ENCODE measurements at places on chromosomes 12 and 14.

- no peak for DNase-seq
Observed at GRCh38 chr14:93980456-93981201, 4.3 kb upstream of the ASB2 start.

DNA sequence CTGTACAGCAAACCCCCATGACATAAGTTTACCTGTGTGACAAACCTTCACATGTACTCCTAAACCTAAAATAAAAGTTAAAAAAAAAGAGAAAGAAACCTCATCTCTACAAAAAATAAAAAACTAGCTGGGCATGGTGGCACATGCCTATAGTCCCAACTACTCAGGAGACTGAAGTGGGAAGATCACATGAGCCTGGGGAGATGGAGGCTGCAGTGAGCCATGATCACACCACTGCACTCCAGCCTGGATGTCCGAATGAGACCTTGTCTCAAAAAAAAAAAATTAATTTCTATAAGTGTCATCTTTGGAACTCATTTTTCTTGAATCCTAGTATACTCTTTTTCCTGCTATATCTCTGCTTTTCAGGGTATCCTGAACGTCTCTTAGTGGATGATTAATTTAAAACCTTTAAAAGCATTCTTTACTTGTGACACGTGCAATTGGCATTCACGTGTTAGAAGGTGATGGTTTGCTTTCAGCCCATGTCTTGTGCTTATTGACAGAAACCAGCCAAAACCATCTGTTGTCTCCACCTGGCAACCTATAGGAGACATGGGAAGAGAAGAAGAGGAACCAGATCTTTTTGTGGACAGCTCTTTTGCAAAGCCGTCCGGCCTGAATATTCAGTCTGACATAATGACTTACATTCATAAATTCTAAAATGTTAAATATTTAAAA lies 30.6 kb upstream of the PPFIBP1 start:
- DNase-seq = no peak

- DNase-seq = no peak
Observed at GRCh38 chr14:60863249-60863648, 117.6 kb downstream of the TRMT5 start.

DNA sequence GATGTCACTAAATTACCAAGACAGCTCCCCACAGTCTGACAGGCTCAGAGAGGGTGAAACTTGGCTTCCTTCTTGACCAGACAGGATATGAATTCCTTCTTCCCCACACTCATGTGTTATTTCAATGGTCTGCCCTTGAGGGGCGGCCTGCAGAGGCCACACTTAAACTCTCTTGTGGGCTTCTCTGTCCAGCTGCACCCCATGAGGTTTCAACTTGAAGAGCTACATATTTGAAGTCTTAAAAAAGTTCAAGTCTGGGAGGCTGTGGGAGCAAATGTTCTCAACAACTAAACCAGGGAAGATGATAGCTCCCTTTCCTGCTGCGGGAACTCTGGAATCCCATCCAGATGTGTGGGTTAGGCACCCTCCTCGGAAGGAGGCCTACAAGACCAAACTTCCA lies 98.3 kb downstream of the TTC7B start:
- no peak for DNase-seq

DNA sequence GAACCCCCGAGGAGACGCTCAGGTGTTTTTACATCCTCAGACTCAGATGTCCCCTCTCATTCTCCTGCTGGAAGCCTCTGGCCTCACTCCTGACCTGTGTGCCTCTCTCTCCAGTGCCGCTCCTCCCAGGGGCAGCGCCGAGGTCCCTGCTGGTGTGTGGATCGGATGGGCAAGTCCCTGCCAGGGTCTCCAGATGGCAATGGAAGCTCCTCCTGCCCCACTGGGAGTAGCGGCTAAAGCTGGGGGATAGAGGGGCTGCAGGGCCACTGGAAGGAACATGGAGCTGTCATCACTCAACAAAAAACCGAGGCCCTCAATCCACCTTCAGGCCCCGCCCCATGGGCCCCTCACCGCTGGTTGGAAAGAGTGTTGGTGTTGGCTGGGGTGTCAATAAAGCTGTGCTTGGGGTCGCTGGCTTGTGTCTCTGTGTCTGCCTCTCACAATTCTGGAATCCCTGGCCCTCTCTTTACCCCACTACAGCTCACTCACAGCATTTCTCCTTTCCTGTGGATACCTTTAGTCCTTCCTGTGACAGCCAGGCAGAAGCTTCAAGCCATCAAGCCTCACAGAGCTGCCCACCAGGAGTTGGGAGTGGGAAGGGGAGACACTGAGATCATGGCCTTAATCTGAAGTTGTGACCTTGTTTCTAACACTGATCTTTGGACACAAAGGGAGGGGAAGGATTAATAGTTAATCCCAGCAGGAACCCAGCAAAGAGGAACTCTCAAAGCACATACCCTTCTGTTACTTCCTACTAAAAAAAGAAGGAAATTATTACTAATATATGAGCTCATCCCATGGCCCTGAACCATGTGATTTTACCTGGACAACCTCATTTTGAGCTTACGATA lies 1.1 kb upstream of the SOAT2 start:
- no peak for DNase-seq

DNA sequence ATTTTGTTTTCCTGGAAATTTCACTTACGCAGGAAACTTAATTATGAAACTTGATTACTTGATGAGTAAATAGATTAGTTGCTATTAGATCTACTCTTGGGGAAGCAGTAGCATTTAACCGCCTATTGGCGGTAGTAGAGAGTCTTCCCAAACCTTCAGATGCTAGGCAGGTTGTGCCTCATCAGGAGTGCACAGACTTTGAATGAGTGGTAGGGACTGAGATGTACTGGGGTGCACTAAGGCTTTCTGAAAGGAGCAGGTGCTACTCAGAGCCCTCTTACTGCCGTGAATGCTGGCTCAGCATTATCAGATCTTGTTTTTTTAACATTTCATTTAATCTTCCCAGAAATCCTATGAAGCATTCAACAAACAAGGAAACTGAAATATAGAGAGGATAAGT lies 7.7 kb downstream of the GATC start:
- DNase-seq = no peak

DNA sequence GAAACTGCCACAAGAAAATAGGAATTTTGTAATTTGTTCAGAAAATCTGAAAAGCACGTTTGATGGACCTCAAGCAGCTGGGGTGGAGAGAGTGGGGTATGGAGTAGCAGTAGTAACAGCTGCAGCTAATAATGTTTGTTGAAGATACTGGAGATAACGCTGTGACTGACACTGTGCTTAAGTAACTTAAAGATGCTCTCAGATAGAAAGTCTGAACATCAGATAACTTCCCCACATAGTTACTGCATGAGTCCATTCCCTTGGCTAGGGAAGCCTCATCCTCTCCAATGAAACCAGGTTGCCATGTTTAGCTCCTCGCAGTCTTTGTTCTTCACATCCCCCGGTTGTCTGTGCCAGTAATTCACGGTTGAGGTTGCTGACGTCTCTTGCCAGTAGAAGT lies 24.9 kb downstream of the RMST start:
- no peak for DNase-seq

DNA sequence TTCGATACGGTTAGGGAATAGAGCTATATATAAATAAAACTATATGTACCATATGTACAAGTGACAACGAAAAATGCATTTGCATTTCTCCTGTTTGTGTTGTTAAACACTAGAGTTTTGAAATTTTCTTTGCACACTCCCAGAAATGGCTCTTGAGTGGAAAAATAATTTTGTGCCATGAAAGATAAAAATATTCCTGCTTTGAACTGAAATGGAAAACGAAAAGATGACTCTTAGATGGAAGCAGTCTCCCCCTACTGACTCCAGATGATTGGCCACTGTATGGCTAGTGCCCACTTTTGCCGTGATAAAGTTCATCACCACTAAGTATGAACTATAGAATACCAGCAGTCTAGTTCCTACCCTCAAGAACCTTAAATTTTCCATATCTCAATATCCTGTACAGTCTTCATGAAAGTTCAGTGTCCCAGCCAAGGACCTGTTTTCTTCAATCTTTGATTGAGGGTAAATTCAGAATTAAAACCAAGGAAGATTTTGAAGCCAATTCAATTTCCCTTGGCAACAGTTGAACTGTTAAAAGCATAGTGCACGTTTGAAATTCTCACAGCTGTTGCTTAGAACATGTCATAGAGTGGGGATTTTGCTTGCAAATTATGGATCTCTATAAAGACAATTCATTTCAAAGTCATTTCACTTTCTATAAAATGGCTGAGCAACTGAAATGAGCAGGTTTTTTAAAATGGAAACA lies 1.6 kb upstream of the PPP2R5E start:
- DNase-seq = no peak

DNA sequence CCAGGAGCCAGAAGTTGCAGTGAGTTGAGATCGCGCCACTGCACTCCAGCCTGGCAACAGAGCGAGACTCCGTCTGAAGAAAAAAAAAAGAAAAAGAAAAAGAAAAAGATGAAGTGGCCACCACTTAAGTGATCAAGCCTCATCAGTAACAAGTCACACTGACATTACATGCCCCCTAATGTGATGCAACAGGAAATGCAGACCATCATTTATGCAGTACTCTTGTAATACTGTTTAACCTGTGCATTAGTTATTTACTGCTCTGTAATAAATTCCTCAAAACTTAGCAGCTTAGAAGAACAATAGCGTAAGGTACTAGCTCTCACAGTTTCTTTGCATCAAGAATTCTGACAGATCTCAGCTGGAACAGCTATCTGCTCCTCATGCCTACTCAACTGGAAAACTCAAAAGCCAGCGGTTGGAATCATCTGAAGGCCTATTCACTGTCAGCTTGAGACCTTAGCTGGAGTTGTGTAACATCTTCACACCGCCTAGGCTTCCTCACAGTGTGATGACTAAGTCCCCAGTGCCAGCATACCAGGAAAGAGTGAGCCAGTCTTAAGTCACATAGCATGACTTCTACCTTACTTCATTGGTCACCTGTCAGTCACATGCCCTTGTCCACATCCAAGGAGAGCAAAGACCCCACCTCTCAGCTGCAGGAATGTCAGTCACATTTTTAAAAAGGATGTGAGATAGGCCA lies 31.5 kb downstream of the EPS8 start:
- DNase-seq = no peak

- no peak for DNase-seq
Observed at GRCh38 chr14:67186172-67186768, 3.0 kb upstream of the GARIN2 start.

DNA sequence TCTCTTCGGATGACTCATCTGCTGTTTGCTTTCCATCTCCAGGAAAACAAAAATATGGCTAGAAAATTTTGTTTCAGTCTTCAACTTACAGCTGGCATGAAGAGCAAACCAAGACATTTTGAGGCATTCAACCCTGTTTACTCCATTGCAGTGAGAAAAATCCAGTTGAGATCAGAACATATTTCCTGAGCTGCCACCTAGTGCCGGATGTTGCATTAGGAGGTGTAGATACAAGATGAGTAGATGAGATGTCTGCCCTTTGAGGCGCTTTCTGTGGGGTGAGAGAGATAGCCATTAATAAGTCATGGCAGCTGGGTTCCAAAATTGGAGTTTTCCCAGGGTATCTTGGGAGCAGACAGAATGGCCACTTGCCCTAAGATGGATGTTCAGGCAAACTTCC lies 171.1 kb downstream of the PRKCH start:
- DNase-seq = no peak

GRCh38 chr12:72267974-72268373 lies 4.2 kb upstream of the TRHDE start:
- no peak for DNase-seq

- no peak for DNase-seq
Observed at GRCh38 chr14:72333357-72333756, 401.1 kb downstream of the RGS6 start.

- DNase-seq = no peak
Observed at GRCh38 chr12:122852336-122853275, 17.3 kb downstream of the HIP1R start.

- DNase-seq = no peak
Observed at GRCh38 chr12:19277711-19278110, 148.2 kb downstream of the PLEKHA5 start.

DNA sequence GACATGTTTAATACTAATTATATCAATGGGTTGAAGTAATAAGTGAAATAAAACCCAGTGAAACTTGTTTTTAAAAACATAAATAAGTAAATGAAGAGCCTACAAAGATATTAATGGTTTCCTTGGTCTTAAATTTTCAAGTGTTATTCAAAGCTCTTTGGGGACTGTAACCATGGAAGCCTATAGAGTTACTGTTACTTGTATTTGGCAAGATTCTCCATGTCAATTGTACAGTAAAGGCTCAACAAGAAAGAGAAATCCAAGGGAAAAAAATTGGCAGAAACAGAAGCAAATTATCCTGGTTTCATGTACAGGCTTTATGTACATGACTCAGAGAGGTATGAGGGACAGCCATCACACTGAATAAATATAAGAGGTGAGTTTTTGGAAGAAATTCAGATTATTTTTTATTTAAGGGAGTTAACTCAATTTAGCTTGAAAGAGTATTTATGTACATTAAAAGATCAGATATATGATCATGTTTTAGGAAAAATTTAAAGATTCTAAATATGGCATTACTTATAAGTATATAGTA lies 151.1 kb upstream of the HMGA2 start:
- no peak for DNase-seq

- DNase-seq = no peak
Observed at GRCh38 chr14:59081720-59082119, 106.7 kb upstream of the DAAM1 start.

- no peak for DNase-seq
Observed at GRCh38 chr14:89240414-89240813, 176.6 kb downstream of the FOXN3 start.

GRCh38 chr14:84976805-84977204 lies 553.1 kb upstream of the FLRT2 start:
- no peak for DNase-seq

GRCh38 chr12:82461836-82462235 lies 103.5 kb downstream of the METTL25 start:
- DNase-seq = no peak

DNA sequence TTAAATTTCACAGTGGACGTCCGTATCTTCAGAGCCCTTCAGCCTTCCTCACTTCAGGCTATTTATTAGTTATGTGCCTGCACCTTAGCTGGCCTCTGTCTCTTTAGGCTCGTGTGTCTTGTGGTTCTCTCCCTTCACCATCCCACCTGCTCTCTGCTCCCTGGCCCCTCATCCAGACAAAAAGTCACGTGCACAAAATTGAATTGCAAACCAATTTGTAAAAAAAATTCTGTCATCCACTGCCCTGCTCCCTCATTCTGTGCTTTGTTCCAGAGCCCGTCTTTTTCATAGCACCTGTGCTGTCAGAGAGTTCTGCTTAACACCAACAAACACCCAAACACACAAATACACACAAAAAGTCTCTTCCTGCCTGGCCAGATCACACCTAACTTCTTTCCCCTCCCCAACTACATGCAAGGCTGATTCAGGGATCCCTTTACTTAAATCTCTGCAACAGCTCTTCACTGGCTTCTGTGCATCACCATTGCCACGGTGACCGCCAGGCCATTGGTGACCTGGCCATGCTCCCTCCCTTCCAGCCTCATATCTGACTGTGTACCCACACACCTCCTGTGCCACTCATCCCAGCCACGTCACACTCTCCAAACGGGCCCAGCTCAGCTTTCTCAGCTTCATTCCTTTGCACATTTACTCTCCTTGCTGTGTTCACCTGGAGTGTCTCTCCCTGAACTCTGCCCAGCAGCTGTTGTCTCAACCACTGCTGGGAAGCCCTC lies 205.7 kb downstream of the TTC8 start:
- no peak for DNase-seq

- DNase-seq = no peak
Observed at GRCh38 chr14:20782280-20782890, 1.3 kb downstream of the RNASE6 start.

GRCh38 chr14:44940944-44941343 lies 20.8 kb downstream of the KLHL28 start:
- no peak for DNase-seq

All from stimulated activated CD4-positive, alpha-beta T cell treated with anti-CD3 and anti-CD28 coated beads, Interleukin-2, amount 100 ng/mL, for 24 hours (primary cell).